ENCODE measurements at places on chromosomes 3 and 15.

DNA sequence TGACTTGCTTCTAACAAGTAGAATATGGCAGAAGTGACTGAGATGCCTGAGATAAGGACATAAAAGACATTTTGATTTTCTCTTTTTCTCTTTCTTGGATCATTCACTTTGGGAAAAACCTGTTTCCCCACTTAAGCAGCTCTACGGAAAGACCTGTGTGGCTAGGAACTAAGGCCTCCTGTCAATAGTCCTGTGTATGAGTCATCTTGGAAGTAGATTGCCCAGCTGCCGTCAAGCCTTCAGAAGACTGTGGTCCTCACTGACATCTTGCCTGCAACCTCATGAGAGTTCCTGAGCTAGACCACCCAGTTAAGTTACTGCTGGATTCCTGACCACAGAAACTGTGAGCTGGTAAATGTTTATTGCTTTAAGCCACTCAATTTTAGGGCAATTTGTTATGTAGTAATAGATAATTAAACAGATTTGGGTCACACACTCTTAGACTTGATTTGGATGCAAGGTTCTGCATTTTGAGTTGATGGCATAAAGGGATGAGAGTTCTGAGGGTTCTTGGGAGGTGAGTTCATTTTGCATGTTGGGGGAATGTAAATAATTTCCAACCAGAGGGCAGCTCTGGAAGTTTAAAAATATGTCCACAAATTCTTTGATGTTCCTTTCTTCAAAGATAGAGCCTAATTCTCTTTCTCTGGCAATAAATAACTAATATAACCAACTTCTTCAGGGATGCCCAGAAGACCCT is 229.2 kb downstream of the SQOR start:
- DNase-seq: no peak

DNA sequence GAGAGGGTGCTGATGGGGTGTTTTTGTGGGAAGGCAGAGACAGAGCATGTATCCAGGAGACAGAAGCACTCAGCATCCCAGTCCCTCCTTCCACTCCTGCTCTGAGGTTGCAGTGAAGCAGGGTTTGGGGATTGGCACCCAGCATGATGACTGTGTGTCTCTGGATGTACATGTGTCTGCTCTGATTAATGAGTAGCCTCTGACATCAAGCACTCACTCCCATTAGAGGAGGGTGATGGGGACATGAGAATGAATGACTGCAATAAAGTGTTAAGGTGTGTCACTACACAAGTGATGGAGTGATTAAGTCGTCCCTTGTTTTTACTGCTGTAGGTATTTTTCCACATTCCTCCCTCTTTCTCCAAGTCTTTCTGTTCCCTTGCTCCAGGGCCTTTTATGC is 9.6 kb upstream of the MYZAP start:
- DNase-seq: no peak

GRCh38 chr15:85804481-85805170 is 9.9 kb upstream of the KLHL25 start:
- DNase-seq: no peak

GRCh38 chr15:92200891-92201290 is 192.8 kb upstream of the ST8SIA2 start:
- DNase-seq: no peak

GRCh38 chr15:51600114-51600513 is 22.5 kb downstream of the DMXL2 start:
- DNase-seq: no peak

GRCh38 chr15:28914046-28914445 is 28.3 kb downstream of the APBA2 start:
- DNase-seq: no peak

DNA sequence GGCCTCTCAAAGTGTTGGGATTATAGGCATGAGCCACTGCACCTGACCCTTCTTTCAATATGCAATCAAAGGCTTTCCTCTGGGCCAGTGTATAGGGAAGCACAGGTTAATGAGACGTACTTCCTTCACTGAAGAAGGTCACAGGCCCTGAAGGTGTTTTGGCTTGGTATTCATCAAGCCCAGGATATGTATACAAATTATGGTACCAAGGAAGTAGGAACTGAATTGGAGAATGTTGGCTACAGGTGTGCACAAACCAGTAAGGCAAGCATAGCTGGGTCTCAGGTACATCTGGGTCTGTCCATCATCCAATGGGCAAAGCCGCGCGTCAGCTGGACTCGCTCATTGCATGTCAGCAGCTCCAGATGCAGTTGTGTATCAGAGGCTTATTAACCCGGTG is 237.9 kb downstream of the ADAMTS17 start:
- DNase-seq: no peak

GRCh38 chr15:39698444-39699390 is 83.9 kb downstream of the FSIP1 start:
- no peak for DNase-seq

- DNase-seq: no peak
These were observed 7.5 kb upstream of the PLS1 start for GRCh38 chr3:142588703-142589102.
